Stimulated activated CD4-positive, alpha-beta T cell treated with anti-CD3 and anti-CD28 coated beads, Interleukin-4, amount 100 ng/mL, for 4 hours (primary cell): ENCODE measurements at places on chromosomes 5 and 9.

DNA sequence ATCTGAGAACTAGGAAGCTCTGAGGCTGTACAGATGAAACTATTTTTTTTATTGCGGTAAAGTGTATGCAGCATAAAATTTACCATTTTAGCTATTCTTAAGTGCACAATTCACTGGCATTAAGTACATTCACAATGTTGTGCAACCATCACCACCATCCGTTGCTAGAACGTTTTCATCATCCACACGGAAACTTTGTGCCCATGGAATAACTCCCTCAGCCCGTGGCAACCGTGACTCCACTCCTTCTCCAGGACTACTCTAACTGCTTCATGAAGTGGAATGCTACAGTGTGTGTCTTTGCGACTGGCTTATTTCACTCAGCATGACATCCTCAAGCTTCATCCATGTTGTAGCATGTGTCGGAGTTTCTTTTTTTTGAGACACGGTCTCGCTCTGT, 57.1 kb downstream of the COL23A1 start:
- DNase-seq = no peak

- no peak for DNase-seq
Observed at GRCh38 chr9:122779181-122779580, 9.6 kb upstream of the OR5C1 start.

DNA sequence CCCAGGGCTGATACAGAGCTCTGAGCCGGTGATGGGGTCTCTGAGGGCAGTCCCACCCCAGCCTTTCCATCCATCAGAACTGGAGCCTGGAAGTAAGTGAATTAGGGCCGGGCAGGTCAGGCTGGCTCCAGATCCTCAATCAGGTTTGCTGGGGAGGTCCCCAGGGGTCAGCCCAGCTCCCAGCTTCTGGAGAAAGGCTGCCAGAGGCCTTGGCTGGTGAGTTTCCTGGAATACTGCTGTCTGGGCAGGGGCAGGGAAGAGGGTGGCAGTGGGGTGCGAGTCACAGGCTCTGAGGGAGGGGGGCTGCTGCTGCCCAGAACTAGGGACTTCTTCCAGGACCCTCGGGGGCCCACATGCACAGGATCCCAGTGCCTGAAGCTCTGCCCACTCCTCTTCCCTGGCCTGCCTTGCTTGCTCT, 200.6 kb upstream of the MVB12B start:
- DNase-seq = no peak

DNA sequence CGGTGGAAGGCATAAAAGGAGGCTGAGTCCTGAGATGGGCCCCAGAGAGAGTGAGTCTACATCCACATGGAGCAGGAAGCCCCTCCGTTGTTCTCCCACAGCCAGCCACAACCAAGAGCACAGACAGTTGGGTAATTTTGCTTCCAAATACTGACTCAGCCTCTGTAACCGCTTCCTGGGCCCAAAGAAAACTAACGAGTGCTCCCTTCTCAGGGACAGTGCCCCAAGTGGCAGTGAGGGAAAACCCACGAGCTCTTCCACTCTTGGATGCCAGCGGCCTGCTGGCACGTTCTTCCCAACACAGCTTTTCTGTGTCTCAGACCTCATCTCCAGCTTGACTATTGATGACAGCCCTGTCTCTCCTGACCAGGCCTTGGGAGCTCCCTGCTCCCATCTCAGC, 207.6 kb downstream of the FSTL4 start:
- no peak for DNase-seq

- no peak for DNase-seq
Observed at GRCh38 chr5:32551865-32552264, 33.5 kb upstream of the SUB1 start.

GRCh38 chr5:10220248-10220647, 29.4 kb downstream of the ATPSCKMT start:
- no peak for DNase-seq
